MM.1S (cell line): ENCODE measurements at places on chromosomes 7 and 10.
A peak's percentile ranks its signal among the peaks of the same experiment; 100 is the strongest.

GRCh38 chr7:117476557-117477215, 3.1 kb upstream of the CFTR start:
- no peak for DNase-seq

DNA sequence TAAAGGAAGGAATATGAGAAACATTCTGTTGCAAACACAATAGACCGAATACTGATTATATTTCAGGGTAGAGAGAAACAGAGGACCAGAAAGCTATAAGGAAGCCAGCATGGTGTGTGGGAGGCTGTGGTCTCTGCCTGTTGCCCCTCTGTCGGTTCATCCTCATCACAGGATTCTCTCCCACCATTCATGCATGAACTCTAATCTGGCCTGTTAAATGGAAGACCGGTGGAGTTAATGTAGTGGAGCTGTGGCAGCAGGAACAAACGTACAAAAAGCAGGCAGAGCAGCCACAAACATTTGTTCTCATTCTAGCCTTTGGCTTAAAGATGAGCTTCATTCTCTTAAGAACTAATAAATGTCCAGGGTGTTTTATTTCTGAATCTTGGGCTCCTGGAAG, 902.4 kb downstream of the LRMDA start:
- DNase-seq = no peak

GRCh38 chr10:99341860-99342490, 12.8 kb downstream of the CNNM1 start:
- DNase-seq = peak; percentile 52

GRCh38 chr7:106166651-106167342, 54.7 kb upstream of the SYPL1 start:
- DNase-seq = peak; percentile 66

DNA sequence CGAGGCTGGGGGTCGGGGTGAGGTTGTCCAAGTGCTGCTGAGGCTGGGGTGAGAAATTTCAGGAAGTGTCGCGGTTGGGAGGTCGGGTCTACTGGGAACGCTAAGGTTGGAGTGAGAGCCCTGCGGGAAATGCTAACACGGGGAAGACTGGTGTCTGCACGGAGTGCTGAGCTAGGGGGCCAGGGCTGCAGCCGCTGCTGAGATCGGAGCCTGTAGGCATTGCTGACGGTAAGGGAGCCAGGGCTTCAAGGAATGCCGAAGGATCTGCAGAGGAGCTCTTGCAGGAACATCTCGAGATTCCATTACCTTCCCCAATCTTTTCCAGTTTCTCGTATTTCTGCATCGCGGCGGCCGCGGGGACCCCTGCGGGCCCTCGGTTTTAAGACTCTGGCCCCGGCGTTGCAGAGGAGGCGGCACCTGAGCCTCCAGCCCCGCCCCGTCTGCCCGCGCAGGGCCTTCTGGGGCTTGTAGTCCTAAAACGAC, at the start of gene CDK5:
TSS of gene CDK5 (minus strand) at position 392 of the 483 bp plus-strand sequence. CDS start at position 343, 49 bp downstream.
- DNase-seq = no peak

- DNase-seq = no peak
Observed at GRCh38 chr7:115511330-115511729, 519.2 kb downstream of the TFEC start.
